ENCODE measurements at places on chromosomes 2 and 18.

- DNase-seq, result no peak
These were observed 38.0 kb downstream of the TMX3 start for GRCh38 chr18:68676913-68677312.

GRCh38 chr2:66561645-66562303 lies 126.8 kb downstream of the MEIS1 start:
- no peak for DNase-seq

- DNase-seq, result no peak
These were observed 37.1 kb downstream of the MAP4K4 start for GRCh38 chr2:101734505-101735165.

GRCh38 chr18:49733896-49734585 lies 79.3 kb downstream of the ACAA2 start:
- no peak for DNase-seq

- DNase-seq, result no peak
These were observed 76.3 kb upstream of the DAPL1 start for GRCh38 chr2:158718851-158719250.

- no peak for DNase-seq
These were observed 37.4 kb upstream of the SLC39A10 start for GRCh38 chr2:195619590-195619989.

GRCh38 chr18:34493099-34493544 lies 217.0 kb upstream of the DTNA start:
- peak; percentile 17 for DNase-seq

- no peak for DNase-seq
These were observed 572.0 kb upstream of the ZEB2 start for GRCh38 chr2:145091967-145092366.

DNA sequence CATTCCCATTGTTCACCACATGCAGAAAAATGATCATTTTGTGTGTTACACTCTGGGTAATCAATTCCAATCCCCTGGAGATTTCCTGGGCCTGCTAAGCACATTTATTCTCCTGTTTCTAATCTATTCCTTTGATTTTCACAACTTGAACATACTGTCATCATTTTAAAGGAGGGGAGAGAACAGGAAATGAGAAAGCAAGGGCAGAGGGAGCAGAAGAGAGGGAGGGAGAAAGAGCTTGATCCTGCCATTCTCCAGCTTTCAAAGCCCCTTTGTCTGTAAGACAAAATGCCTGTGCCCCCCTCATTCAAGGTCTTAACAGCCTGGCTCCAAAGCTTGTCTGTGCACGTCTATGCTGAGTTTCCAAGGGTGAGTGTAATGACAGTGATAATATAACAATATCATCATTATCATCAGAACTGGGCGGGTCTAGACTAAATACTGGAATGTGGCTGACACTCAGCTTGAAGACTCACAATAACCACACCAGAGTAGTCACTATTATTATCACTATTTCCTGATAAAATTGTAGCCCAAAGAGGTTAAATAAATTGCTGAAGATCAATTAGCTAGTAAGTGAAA lies 164.4 kb upstream of the KLHL29 start:
- no peak for DNase-seq

- DNase-seq, result peak; percentile 38
These were observed 113.4 kb upstream of the PKDCC start for GRCh38 chr2:41934329-41934958.

DNA sequence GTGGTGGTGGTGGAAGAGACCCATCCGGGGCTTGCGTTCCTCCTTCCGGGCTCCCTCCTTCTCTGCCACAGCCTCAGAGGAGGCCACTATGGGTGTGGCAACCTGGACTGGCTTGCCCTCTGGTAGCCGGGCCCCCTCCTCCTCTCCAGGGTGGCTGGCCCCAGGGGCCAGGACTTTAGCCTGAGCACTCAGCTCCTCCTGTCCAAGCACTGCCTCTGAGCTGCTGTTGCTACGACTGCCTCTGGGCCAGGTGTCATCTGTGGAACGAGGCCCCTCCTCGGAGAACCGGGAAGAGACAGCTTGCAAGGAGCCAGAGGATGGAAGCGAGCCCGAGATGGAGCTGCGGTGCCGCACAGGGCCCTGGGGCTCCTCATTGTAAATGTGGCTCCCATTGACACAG lies 16.7 kb upstream of the SFXN5 start:
- no peak for DNase-seq

GRCh38 chr2:233115741-233116140 lies 55.6 kb downstream of the INPP5D start:
- no peak for DNase-seq

DNA sequence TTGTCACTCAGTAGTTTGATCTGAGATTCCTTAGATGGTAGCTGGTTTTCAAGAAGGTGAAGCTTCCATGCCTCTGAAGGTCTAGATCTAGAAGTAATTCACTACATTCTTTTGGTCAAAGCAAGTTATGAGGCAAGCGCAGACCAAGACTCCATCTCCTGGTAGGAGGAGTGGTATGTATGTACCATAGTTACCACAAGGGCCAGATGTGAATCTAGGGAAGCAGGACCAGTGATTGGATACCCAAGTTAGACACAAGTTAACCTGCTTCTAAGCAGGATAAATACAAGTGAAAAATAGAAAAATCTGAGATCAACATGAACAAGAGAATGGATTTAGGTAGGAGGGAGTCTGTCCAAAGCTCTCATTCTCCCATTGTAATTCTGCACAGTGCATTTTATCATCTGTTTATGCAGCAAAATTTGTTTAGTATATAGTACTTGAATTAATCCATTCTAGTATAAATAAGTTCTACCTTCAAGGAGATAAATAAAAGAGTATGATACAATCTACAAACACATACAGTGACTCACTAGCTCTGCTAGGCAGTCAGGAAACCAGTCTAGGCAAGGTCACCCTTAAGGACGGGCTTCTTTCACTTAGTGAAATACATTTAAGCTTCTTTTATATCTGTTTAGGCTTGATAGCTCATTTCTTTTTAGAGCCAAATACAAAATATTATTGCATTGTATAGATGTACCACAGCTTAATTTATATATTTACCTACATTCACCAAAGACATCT lies 14.2 kb upstream of the DOCK10 start:
- DNase-seq, result no peak

- DNase-seq, result no peak
These were observed 347.7 kb downstream of the LPIN1 start for GRCh38 chr2:12094134-12094533.

DNA sequence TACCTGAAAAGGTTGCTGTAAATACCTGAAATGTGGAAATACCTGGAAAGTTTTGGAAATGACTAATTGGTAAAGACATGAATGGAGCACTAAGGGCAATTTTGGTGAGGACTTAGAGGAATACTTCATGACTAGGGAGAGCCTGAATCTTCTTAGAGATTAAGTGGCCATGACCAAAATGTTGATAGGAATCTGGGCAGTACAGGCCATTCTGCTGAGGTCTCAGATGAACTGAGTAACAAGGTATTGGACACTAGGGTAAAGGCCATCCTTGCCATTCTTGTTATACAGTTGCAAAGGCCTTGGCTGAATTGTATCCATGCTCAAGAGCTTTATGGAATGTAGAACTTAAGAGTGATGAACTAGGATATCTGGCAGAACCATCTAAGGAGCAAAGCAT lies 742.9 kb upstream of the RAB6C start:
- DNase-seq, result no peak

- no peak for DNase-seq
These were observed 58.4 kb downstream of the CTDP1 start for GRCh38 chr18:79738041-79738461.

GRCh38 chr2:208542465-208543041 lies 136.0 kb downstream of the PTH2R start:
- no peak for DNase-seq

DNA sequence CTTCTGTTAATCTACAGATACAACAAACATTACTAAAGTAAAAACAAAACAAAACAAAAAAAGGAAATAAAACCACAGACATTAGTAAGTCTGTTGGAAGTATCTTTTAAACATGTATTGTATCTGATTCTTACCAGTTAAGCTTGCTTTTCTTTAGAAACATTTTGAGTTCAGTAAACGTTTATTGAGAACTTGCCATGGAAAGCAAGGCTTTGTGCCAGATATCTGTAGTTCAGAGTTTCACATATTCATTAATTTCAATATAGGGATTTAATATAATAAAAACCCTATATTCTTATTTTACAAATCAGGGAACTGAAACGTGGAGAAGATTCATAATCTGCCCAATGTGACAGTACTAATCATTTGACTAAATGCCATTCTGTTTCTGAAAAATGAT lies 1101.0 kb upstream of the GYPC start:
- no peak for DNase-seq
